Activated CD8-positive, alpha-beta memory T cell treated with anti-CD3 and anti-CD28 coated beads, Interleukin-2, amount 50 U/mL, for 48 hours (primary cell): ENCODE measurements at places on chromosomes 5 and 9.

- no peak for DNase-seq
Observed at GRCh38 chr5:140590861-140591260, 26.2 kb downstream of the SLC35A4 start.

GRCh38 chr5:158430166-158430797, 571.3 kb upstream of the CLINT1 start:
- DNase-seq: no peak

DNA sequence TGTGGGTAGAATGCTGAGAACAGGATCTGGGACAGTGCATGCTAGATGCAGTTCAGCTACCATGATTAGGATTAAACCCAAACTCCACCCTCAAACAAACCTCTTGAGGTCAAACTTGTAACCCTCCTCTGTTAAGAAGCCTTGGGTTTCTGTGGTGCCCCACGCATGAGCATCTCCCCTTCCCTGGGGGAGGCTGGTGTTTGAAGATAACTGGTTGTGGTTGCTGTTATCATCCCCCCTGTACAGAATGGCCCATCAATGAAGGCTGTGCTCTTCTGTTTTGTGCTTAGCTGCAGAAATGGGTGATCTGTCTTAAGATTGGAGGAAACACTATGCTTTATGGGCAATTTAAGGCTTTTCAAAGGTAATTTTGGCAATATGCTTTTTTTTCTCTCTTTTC, 4.4 kb upstream of the DAB2IP start:
- no peak for DNase-seq

DNA sequence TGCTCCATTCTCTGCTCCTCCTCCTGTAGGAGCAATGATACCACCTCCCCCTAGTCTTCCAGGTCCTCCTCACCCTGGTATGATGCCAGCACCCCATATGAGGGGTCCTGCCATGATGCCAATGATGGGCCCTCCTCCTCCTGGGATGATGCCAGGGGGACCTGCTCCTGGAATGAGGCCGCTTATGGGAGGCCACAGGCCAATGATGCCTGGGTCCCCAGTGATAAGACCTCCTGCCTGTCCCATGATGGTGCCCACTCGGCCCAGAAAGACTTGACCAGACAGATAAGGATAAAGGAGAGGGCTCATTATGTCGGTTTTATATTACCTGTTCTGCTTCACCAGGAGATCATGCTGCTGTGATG, 26.2 kb upstream of the IQGAP2 start:
- no peak for DNase-seq

DNA sequence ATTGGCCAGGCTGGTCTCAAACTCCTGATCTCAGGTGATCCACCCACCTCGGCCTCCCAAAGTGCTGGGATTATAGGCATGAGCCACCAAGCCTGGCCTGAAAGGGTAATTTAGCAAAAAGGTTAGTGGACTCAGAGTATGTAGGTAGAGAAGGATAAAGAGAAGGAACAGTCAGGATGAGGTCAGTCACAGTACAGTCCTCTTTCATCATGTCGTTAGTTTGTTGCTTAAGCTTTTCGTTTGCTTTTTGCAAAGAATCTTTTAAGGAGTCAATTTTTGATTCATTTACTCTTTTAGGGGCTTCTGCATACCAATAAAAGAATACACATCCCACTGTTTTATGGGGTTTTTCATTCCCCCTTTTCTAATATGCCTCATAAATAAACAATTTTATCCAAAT, 17.8 kb upstream of the GBGT1 start:
- no peak for DNase-seq

- no peak for DNase-seq
Observed at GRCh38 chr9:95105519-95106287, 211.8 kb downstream of the FANCC start.

DNA sequence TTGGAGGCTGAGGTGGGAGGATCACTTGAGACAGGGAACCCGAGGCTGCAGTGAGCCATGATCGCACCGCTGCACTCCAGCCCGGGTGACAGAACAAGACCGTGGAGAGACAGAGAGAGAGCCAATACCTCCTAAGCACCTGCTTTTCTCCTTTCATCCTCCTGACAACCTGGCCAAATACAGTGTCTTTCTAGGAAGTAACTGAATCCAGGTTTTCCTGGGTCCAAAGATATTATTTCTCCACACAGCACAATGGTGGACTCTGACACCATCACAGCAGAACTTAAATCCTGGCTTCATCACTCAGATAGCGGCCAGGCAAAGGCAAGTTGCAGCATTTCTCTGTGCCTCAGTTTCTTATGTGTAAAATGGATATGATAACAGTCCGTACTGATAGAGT, 21.9 kb downstream of the DUSP1 start:
- DNase-seq: no peak

DNA sequence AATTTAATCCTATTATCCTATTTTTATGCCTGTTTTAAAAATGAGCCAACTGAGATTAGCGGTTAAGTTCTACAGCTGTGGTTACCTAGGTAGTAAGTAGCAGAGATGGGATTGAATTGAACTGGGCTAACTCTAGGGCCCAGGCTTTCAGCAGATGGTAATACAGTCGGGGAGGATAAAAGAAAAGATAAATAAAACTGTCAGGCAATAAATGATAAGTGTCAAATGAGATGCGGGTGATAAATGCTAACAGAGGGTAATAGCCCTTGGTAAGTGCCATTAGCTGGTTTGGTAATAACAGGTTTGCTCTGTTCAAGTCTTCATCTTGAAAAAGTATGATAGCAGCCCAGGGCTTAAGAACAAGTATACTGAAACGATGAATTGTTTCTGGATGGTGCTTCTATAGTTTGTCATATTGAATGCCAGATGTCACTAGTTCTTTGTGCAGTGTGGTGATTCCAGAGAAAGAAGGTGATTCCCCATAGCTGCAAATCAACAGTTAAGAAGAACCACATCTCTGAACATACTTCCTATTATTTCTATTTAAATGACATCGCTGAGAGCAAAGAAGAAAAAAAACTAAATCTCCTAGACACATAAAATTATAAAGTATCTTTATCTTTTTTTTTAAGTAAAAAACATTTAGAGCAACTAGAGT, 360.8 kb upstream of the PANK3 start:
- DNase-seq: no peak

- DNase-seq: no peak
Observed at GRCh38 chr5:5340206-5340729, 82.2 kb upstream of the ICE1 start.

- no peak for DNase-seq
Observed at GRCh38 chr5:130141659-130142320, 237.5 kb downstream of the CHSY3 start.

DNA sequence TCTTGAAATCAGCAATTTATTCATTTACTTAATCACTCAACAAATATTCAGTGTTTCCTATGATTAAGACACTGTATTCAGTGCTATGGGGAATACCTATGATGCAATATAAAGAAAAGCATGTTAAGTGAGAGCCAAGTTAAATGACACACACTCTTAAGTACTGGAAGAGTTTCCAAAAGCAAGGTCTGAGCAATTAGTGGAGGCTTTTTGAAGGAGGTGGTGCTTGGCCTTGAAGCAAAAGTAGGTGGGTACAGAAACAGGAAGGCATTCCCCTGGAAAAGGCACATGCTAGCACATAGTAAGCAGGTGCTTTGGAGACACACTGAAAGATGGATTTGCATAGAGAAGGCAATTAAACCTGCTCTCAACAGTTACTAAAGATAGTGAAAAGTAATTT, 4.0 kb downstream of the TSLP start:
- DNase-seq: no peak

- no peak for DNase-seq
Observed at GRCh38 chr5:58044166-58044565, 415.7 kb downstream of the PLK2 start.

- DNase-seq: no peak
Observed at GRCh38 chr5:57176350-57176857, 2.5 kb downstream of the GPBP1 start.

- DNase-seq: no peak
Observed at GRCh38 chr9:100602342-100602801, 24.5 kb downstream of the CAVIN4 start.

GRCh38 chr5:66417781-66418180, 178.4 kb upstream of the MAST4 start:
- no peak for DNase-seq

DNA sequence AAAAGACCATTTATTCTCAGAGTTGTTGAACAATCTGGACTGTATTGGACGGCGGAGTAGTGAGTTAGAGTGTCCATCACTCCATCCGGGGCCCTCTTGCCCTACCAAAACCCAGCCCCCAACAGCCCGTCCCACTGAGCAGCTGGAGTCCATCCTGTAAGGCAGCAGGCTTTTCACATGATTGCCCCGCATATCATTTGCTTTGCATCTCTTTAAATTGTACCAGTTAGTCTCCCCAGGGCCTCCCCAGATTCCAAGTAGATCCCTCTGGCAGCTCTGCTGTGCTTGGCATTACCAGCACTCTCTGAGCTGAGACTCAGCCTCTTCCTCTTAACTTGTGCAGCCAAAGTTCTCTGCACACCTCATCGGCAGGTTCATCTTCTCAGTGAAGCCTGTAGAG, 48.6 kb upstream of the ADCY2 start:
- no peak for DNase-seq

GRCh38 chr5:178473854-178474253, 116.3 kb downstream of the COL23A1 start:
- DNase-seq: no peak

DNA sequence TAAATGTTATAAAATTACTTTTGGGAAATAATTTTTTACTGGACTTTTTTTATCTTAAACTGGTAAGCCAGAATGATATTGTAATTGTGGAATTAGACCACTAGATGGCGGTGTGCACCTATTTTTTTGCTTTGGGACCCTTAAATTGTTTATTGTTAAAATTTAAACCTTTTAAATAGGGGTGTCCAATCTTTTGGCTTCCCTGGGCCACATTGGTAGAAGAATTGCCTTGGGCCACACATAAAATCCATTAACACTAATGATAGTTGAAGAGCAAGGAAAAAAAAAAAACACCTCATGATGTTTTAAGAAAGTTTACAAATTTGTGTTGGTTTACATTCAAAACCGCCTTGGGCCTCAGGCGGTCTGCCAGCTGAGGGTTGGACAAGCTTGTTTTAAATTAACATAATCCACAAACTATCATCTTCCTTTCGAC, 28.4 kb upstream of the GADD45G start:
- no peak for DNase-seq

DNA sequence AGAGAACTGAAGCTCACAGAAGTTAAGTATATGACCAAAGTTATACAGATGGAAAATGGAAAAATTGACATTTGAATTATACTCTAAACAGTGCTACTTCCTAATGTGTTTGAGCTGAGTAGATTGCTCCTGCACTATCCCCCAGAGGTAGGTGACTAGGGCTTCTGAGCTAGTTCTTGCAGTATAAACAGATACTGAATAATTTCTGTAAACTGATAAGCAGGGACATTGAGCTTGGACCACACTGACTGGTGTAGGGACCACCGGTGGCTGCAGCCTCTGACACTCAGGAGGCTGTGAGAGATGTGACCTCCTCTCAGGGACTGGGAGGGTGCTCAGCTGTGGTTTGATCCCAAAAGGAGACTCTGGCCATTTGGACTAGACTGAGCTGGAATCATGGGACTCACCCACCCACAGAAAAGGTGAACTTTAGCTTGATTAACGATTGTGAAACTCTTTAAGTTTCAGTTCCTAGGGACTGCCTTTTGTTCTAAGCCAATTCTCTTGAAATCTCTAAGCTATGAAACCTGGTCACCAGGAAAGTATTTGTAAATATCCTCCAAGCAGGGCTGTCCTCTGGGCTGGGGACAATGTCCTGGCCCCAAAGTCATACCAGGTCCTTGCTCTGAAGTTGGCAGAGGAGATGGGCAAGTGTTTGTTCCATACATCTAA, 291.5 kb downstream of the SEC61B start:
- DNase-seq: no peak

- DNase-seq: no peak
Observed at GRCh38 chr5:136070486-136071285, 41.9 kb downstream of the TGFBI start.

GRCh38 chr5:44691802-44692201, 116.9 kb upstream of the MRPS30 start:
- DNase-seq: no peak

DNA sequence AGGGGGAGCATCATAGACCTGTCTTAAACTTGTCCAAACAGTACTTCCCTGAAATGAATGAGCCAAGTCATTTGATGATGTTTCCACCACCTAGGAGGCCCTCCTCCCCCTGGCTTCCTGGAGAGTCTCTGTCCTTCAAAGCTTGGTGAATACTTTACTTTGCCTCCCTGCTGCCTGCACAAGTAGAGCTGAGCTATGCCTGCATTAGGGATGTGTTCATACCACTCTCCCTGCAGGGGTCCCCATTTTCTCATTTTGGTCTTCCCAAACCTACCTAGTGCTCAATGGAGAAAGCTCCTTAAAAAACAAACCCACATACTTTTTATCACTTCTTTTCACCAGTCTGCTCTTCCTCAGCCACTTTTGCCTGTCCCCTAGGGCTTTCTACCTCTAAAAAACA, 7.7 kb downstream of the CCNI2 start:
- DNase-seq: peak; percentile 41

DNA sequence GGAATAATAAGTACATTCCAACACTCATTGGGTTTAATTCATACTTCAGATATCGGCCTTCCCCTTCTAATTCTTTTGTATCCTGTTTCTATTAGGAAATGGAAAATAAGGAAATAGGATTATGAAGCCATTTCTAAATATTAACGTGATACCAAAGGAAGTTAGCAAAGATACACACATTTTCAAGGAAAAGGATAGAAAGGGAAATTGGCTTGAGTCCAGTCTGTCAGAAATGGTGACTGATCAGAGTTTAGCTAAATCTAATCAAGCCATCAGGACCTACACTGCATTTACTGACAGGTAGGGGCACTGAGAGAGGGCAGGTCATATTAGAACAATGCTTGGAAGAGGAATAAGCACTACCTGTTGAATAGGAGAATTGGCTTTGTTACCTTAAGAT, 3.1 kb downstream of the TRPM3 start:
- DNase-seq: no peak

GRCh38 chr9:19781240-19781639, 7.6 kb downstream of the SLC24A2 start:
- DNase-seq: no peak

GRCh38 chr9:71442937-71443336, 321.5 kb upstream of the TRPM3 start:
- DNase-seq: no peak

- DNase-seq: no peak
Observed at GRCh38 chr5:57783693-57784092, 301.1 kb upstream of the ACTBL2 start.

GRCh38 chr5:109316634-109317033, 93.1 kb downstream of the PJA2 start:
- no peak for DNase-seq

GRCh38 chr5:40404613-40405012, 275.1 kb upstream of the PTGER4 start:
- DNase-seq: no peak

GRCh38 chr5:16539169-16539666, 73.6 kb upstream of the ZNF622 start:
- DNase-seq: no peak

GRCh38 chr9:116647515-116647809, 39.6 kb upstream of the TRIM32 start:
- DNase-seq: no peak

- no peak for DNase-seq
Observed at GRCh38 chr9:121689461-121690157, 38.2 kb downstream of the DAB2IP start.
